ENCODE measurements at places on chromosomes 7 and 10. TPM values are rescaled to one million over a fixed set of nuclear protein-coding genes. Genes with fewer than 3 reads are reported as not detected.

Gene SLC16A9
- total RNA-seq = 0.63 TPM

Gene SLC18A3
- not detected for total RNA-seq

Gene PNPLA8
- total RNA-seq = 26.1 TPM

Gene POLR2J2
- 0.79 TPM for total RNA-seq

Gene GJD4
- total RNA-seq = not detected

Gene HMX2
- not detected for total RNA-seq

Gene BCCIP
- 62.2 TPM for total RNA-seq

- DNase-seq = no peak
Observed at GRCh38 chr7:40199076-40199802, 64.4 kb downstream of the SUGCT start.

DNA sequence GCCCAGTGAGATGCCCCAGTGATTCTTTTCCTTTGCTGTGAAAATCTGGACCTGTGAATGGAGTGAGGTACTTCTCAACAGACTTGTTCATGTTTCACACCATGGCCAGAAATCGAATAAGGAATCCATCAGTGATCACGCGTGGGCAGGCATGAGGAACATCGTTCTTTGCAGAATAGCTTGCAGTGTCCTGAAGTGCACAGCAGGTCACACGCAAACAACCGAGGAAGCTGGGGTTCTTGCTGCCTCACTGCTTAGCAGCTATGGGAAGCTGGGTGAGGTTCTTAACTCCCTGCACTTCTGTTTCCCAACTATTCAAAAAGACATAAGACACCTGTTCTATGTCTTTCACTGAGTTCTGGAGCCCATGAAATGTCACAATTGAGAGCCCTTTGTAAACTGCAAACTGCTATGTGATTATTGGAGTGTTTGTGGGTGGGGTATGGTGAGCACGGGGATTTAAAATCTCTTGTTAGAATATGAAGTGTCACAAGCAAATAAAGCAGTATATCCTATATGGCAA is 253.4 kb downstream of the KIAA1217 start:
- no peak for DNase-seq

GRCh38 chr7:95642173-95642572 is 45.9 kb upstream of the PDK4 start:
- DNase-seq = no peak

DNA sequence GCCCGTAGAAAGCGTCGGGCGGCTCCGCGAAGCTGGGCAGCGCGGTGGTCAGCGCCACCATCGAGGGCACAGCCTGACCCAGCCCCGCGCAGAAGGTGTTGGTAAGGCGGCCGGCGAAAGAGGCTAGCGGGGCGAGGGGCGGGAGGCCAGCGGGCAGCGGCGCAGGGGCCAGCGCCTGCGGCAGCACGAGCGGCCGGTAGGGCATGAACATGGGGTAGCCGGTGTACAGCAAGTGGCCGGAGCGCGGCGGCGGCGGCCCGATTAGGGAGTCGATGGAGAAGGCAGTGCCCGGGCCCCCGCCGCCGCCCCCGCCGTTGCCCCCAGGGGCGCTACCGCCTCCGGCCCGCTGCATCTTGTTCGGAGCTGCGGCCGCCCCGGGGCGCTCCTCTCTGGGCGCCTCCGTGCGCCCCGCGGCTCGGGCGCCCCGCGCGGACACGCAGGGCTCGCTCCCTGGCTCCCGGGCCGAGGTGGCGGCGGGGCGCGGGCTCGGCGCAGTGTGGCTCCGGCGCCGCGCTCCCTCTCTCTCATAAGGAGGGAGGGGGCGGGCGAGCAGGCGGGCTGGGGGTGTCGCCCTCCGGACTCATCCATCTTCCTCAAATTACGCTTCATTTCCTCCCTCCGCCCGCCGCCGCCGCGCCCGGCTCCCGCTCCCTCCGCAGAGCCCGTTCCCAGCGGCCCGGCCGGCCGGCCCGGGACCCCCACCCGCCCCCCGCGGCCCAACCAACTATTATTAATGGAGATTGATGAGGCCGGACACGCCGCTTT is at the start of gene GBX1:
TSS of gene GBX1 (minus strand) at position 498 of the 765 bp plus-strand sequence. CDS start at position 352, 146 bp downstream.
- DNase-seq = no peak

DNA sequence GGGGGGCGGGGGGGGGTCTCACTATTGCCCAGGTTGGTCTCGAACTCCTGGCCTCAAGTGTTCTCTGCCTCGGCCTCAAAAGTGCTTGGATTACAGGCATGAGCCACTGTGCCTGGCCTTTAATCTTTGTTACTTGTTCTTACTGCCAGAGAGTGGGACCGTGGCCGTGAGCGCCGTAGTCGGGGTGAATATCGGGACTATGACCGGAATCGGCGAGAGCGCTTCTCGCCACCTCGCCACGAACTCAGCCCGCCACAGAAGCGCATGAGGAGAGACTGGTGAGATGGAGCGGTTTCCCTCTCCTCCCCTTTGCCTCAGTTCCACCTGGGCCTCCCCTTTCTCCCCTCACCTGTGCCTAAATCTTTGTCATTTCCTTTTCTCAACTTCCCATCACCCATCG is 6.2 kb downstream of the SRRT start:
- DNase-seq = no peak

DNA sequence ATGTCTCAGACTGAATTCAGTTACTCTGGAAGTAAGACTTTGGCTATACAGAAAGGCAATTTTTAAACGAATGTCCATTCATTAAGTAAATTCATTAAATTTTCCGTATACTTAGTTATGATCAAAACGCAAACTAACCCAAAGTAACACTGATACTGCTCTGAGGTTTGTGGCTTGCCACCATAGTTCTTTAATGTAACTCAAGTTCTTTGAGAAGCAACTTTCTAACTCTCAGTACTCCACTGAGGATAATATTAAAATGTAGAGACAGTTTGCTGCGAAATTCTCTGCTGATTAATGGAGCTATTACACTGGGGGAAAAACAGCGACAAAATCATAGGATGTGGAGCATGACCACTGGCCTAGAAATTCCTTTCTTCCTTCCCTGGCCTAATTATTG is 45.4 kb upstream of the PNLIPRP3 start:
- no peak for DNase-seq

GRCh38 chr10:71569775-71570588 is 149.6 kb downstream of the C10orf105 start:
- peak; percentile 74 for DNase-seq

DNA sequence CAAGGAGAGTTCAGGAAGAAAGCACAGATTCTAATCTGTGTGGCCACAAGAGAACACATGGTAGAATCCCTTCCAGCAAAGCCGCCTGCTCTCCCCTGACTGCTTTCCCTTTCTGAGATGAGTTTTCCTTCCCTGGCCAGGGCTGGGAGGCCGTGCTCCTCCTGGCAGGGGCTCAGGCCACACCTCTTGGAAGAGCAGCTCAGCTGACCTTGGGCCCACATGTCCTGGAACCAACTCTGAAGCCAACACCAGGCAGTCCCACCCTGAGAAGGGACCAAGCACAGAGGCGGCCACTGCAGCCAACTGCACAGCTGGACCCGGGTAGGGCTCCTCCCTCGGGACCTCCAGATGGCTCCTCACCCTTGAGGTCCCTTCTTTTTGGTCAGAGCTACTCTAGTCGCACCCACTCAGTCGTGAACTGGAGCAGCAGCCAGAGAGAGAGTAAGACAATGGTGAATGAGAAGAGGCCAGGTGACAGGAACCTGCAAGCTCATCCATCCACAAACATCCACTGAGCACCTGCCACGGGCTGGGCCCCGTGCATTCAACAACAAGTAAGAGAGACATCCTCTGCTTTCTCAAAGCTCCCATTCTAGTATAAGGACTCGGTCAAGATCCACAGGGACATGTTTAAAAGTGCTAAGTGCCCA is 40.3 kb downstream of the FAM53B start:
- peak; percentile 91 for DNase-seq

- no peak for DNase-seq
Observed at GRCh38 chr10:132632851-132633684, 95.5 kb downstream of the INPP5A start.

- peak; percentile 50 for DNase-seq
Observed at GRCh38 chr10:12605580-12606405, 256.4 kb downstream of the CAMK1D start.

DNA sequence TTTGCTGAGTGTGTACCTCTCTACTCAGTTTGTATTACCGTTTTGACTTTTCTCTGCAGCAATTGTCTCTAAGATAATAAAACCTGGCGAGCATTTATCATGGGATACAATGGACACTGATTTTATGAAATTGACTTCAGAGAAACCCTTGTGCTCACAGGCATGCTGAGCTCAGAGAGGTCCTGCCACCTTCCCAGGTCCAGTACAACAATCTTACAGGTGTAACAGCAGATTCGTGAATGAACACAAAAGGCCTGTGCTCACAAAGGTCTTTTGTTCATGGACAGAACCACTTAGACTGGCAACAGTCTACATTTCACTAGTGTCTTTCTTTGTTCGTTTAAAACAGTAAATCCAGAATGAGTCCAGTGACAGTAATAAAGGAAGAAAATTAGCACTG is 43.2 kb downstream of the HECW1 start:
- no peak for DNase-seq

DNA sequence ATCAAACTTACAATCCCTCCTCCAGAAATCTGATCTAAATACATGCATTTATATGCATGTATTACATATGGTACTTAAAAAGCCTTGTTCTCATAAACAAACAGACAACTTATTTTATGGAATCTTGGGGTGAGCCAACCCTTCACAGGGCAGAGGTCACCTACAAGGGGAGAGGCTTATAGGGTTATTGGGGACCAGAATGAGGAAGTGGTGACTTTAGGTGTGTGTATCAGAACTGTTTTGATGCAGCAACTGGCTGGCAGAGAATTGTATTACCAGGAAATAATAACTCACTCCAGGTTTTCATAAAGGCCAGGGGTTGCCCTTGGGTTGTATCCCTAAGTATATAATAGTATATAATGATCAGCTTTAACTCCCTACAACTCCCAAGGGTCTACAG is 91.1 kb downstream of the SVIL start:
- no peak for DNase-seq

DNA sequence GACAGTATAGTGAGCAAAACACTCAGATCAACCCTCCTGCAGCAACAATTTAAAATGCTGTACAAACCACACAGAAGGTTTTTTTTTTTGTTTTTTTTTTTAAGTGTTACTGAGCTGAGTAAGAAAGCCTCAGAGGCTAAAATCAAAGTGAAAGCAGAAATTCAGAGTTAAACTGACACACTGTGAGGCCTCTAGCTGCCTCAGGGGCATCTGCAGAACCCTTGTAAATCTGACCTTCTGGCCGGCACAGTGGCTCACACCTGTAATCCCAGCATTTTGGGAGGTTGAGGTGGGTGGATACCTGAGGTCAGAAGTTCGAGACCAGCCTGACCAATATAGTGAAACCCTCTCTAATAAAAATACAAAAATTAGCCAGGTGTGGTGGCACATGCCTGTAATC is 7.4 kb upstream of the GNA12 start:
- no peak for DNase-seq

DNA sequence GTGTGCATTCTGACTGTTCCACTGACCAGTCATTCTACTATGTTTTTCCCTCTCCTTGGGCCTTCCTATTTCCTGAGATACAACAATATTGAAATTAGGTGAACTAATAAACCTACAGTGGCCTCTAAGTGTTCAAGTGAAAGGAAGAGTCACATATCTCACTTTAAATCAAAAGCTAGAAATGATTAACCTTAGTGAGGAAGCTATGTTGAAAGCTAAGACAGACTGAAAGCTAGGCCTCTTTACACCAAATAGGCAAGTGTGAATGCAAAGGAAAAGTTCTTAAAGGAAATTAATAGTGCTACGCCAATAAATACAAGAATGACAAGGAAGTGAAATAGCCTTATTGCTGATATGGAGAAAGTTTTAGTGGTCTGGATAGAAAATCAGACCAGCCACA is 5.7 kb upstream of the DYNC1I1 start:
- DNase-seq = no peak
